Foreskin melanocyte (primary cell): ENCODE measurements at places on chromosomes 1 and 21.

DNA sequence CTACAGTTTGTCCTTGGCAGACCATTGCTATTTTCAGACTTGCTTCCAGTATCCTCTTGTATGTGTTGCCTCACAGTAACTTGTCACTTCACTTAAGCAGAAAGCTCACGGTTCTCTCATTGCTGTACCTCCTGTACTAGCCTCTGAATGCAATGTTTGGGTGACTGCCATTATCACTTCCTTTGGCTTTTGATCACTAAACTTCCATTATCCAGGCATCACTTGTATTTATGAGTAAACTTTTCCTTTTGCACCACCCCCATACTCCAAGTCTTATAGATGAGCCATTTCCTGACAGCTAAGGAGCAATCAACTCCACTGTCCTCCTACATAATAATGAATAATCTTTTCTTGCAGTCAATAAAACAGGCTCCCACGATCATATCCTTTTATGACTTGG lies 255.3 kb downstream of the PDE4B start:
- DNase-seq = no peak

DNA sequence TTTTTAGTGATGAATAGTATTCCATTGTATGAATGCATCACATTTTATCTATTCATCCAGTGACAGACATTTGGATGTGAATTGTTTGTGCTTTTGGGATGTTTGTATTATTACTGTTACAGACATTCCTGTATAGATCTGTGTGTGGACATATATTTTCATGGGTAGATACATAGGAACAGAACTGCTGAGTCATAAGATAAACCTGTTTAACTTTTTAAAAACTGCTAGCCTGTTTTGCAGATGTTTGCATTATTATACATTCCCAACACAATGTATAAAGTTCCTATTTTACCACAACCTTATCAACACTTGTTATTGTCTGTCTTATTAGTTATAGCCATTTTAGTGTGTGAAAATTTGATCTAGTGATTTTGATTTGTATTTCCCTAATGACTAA lies 46.8 kb downstream of the TYW3 start:
- no peak for DNase-seq

GRCh38 chr1:3071565-3072390 lies 2.8 kb downstream of the PRDM16 start:
- no peak for DNase-seq

GRCh38 chr1:231818337-231818736 lies 191.7 kb downstream of the DISC1 start:
- DNase-seq = no peak

DNA sequence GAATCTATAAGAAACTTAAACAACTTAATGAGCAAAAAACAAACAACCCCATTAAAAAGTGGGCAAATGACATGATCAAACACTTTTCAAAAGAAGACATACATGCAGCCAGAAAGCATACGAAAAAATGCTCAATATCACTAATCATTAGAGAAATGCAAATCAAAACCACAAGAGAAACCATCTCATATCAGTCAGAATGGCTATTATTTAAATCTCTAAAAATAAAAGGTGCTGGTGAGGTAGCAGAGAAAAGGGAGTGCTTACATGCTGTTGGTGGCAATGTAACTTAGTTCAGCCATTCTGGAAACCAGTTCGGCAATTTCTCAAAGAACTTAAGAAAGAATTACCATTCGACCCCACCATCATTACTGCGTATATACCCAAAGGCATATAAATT lies 147.7 kb downstream of the FAF1 start:
- no peak for DNase-seq

DNA sequence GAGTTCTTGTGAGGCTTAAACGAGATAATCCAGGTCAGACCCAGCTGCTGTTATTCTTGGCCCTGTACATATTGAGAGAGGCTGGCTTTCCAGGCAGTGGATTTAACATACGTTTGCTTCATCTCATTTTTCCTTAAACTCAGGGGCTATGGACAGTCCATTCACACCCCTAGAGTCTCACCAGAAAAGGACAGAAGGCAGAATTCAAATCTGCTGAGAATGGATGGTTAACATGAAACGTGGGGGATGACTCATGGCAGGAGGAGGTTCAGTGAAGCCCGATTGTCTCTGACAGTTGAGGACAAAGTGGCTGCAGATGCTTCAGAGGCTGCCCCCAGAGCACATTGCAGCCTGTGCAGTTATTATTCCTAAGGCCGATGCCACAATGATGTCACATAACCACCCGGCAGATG lies 39.5 kb downstream of the TGFB2 start:
- no peak for DNase-seq

- no peak for DNase-seq
Observed at GRCh38 chr1:38152351-38153065, 105.9 kb upstream of the POU3F1 start.

GRCh38 chr21:44648557-44649311 lies 2.5 kb downstream of the KRTAP10-11 start:
- DNase-seq = no peak

- no peak for DNase-seq
Observed at GRCh38 chr1:175735144-175735543, 8.3 kb downstream of the TNR start.

DNA sequence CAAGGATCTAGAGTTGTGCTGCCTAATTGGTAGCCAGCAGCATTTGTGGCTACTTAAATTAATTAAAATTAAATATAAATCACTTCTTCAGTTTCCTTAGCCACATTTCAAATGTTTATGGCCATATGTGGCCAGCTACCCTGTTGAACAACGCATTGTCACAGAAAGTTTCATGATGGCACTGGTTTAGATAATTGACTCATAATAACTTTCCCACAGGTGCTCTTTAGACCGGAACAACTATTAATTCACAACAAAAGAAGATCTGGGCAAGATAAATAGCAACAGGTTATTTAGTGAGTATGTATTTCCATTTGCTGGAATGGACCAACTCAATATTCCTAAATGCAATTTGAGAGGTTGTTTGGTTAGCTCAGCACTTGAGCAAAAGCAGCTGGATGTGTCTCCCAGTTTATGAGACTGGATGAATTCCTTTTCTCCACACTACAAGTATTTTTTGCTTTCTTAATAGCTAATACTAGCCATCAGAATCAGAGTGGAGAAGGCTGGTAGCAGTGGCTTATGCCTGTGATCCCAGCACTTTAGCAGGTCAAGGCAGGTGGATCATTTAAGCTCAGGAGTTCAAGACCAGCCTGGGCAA lies 3.7 kb upstream of the AMIGO1 start:
- DNase-seq = no peak

DNA sequence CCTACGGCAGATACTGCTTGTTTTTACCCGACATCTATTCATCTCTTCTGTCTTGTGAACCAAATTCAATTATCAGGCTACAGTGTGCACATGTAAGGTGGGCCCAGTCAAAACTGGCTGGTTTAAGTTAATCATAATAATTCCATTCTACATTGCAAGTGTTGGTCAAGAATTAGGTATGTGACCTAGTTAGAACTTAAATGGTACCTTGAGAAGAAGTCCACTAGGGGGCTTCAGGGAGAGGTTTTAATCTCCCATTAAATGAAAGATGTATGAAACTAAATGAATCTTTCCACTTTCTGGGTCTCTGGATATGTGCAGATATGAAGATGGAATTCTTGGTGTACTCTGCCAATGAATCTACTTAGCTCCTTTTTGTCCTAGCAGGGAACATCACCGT lies 187.1 kb downstream of the CDC42BPA start:
- DNase-seq = no peak

GRCh38 chr1:153790966-153791647 lies 15.9 kb downstream of the SLC27A3 start:
- DNase-seq = no peak

GRCh38 chr1:24900486-24900849 lies 29.6 kb downstream of the RUNX3 start:
- DNase-seq = no peak

DNA sequence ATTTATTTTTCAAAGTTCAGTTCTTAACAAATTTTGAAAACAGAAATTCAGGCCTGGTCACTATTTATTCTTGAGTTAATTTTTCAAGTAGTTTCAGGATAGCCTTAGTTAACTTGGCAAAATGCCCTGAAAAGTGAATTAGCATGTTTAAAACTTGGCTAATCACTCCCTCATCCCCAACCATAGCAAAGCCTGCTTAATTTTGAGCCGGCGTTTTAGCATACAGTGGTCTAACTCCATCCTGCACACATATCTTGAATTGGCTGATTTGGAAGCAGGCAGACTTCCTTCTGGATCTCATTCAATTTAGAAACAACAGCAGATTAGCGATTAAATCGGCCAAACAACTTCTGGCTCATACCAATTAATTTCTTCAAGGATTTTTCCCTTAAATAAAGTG lies 439.2 kb downstream of the PTBP2 start:
- no peak for DNase-seq

GRCh38 chr1:3005771-3006170 lies 15.5 kb upstream of the ACTRT2 start:
- DNase-seq = no peak

DNA sequence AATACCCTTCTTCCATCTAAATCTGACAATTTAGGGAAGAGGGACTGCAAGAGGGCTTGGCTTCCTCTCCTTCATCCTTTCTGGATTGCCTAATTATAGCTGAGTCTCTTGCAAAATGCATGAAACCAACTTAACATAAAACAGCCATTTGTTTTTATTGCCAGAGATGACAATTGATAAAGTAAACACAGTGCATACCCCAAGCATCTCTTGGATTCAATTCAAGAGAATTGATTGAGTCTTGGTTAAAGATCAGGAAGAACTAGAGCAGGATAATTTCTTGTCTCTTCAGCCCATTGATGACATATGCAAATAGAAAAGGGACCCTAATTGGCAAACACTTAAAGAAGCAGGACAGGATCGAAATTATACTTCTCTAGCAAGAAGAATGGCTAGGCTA lies 617.1 kb upstream of the PTBP2 start:
- no peak for DNase-seq

- DNase-seq = no peak
Observed at GRCh38 chr1:71831646-71832045, 450.7 kb downstream of the NEGR1 start.

- peak; percentile 23 for DNase-seq
Observed at GRCh38 chr1:151060007-151060656, at the start of gene MLLT11. Gene MLLT11 (plus strand): TSS chr1:151060397. CDS start chr1:151067225, 6,828 bp downstream.

DNA sequence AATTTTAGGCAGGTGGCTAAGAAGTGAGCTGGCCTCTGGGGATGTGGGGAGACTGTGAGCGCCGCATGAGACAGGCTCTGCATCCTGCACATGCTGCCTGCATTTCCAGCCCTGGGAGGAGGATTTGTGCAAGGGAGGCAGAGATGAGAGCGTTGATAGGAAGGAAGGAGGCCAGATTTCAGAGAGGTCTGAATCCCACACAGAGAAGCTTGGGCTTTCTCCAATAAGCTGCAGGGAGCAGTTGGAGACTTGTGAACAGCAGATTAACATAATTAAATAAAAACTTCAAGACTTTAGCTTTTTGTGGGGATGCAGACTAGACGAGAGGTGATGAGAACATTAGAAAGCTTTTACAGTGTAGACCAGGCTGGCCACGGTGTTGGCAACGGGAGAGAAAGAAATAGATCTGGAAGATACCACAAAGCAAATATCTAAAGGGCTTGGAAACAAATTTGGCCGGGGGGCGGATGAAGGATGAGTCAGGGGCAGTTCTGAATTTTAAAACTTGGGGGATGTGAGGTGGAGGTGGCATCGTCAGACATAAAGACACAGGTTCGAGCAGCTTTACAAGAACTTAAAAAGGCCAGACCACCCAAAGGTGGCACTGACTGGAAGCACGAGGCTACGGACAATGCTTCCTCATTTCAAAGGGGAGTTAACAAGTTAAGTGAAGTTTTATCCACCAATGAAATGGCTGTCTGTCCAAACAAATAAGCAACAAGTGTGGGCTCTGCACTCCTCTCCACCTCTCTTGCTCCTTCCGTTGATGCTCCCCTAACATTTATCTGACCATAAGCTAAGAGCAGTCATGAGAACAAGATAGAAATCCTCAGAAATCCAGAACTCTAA lies 57.0 kb downstream of the HIVEP3 start:
- no peak for DNase-seq

- DNase-seq = no peak
Observed at GRCh38 chr1:175129182-175129581, 61.5 kb downstream of the TNN start.

GRCh38 chr1:17232759-17233661 lies 15.9 kb upstream of the PADI3 start:
- DNase-seq = no peak

DNA sequence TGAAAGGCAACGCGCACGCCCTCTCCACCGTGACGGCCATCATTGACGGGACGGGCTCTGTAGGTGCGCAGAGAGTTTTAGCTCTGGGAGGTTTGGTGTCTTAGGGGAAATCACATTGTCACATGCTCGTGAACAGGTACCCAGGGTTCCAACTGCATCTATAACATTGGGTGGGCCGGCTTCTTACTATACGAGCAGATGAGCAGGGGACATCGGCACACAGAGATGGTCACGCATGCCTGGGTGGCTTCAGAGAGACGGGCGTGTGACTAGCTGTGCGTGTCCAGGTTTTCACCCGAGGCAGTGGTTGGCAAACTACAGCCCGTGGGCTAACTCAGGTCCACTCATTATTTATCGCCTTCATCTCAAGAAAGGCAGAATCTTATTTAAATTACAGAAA lies 54.7 kb downstream of the SLC37A1 start:
- DNase-seq = no peak

DNA sequence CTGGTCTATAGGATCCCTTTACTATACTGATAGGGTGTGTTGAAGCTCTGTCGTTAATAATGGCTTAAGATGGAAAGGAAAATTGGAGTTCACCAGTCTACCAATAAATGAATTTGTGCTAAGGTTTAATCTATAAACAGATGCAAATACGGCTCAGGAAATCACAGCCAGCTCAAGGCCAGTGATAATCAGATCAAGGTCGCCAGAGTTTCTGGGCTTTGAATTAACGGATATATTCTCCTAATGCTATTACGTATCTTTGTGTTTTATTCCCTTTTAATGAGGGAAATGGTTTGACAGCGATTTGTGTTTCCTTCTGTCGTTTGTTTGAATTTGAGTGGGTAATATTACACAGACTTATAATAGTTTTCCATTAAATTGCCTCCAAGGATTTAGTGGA lies 279.6 kb downstream of the BACH1 start:
- DNase-seq = no peak

GRCh38 chr1:96722161-96722922 lies 758 bp downstream of the PTBP2 start:
- peak; percentile 56 for DNase-seq

GRCh38 chr1:107228704-107229371 lies 88.0 kb downstream of the NTNG1 start:
- no peak for DNase-seq

DNA sequence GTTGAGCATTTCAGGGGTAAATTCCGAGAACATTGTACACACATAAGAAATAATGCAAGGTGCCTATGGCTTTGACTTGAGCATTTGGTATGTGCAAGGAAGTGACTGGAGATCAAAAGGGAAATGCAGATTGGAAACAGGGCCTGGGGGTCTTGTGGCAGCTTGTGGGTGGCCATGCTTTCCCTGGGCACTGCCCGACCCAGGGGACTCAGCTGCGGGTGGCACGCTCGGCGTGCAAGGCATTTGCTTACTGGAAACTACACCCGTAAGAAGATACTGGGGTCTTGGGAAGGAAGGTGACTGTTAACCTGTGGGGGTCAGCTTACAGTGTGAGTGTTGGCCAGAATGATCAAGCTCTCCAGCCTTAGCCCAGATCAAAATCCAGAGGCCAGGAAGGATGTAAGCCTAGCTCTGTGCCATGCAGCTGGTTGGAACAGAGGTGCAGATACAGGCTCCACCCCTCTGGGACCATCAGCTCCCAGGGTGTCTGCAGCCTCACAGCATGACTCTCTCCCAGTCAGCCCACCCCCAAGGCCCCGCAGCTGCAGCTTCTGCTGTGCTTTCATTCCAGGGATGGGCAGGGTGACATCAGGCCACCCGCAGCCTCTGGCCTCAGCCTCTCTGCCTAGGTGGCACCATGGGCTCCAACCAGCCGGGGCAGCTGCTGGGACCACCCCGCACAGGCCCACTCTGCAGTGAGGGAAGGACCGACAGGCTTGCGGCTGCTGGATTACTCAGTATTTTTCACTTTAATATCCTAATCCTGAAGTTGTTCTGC lies 55.1 kb downstream of the KIF26B start:
- no peak for DNase-seq
